ENCODE measurements at places on chromosomes 2 and 18. TPM values are rescaled to one million over a fixed set of nuclear protein-coding genes. Genes with fewer than 3 reads are reported as not detected.

Gene BOLL
- total RNA-seq, result not detected

Gene FHOD3
- not detected for total RNA-seq

Gene RGPD3
- 0.16 TPM for total RNA-seq

GRCh38 chr2:237011206-237011795 is 74.4 kb upstream of the COPS8 start:
- no peak for DNase-seq

DNA sequence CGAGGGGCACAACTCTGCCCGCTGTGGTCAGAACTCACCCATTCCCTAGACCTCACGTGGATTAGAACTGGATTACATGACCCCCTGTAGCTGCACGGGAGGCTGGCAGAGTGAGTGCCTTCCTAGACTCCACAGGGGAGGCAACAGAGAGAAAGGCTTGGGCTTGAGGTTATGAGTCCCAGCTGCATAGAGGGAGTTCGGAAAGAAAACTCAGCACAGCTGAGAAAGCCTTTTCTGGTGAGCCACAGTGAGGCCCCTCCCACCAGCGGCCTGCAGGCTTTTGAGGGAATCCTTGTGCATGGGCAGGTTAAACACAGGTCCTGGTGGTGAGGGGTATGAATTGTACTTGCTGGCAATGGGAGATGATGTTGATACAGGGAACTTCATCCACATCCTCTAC is 217.3 kb downstream of the FHOD3 start:
- DNase-seq, result no peak

DNA sequence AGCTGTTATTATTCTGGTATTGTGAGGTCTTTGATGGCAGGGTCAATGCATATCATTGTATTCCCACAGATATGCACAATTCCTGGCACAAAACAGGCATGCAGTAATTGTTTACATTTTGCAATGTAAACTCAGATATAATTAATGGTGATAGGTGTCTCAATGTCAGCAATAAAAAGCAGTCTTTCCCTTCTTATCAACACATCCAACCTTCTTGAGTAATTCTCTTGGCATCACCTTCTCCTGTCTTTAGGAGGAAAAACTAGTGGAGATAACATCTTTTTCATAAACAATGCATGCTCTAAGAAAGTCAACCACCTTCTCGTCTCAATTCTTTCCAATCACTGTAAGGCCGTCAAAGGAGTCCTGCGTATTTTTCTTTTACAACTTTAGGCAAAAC is 313.3 kb upstream of the GULP1 start:
- DNase-seq, result no peak

GRCh38 chr18:49510393-49511115 is 23.5 kb upstream of the C18orf32 start:
- DNase-seq, result peak; percentile 39

DNA sequence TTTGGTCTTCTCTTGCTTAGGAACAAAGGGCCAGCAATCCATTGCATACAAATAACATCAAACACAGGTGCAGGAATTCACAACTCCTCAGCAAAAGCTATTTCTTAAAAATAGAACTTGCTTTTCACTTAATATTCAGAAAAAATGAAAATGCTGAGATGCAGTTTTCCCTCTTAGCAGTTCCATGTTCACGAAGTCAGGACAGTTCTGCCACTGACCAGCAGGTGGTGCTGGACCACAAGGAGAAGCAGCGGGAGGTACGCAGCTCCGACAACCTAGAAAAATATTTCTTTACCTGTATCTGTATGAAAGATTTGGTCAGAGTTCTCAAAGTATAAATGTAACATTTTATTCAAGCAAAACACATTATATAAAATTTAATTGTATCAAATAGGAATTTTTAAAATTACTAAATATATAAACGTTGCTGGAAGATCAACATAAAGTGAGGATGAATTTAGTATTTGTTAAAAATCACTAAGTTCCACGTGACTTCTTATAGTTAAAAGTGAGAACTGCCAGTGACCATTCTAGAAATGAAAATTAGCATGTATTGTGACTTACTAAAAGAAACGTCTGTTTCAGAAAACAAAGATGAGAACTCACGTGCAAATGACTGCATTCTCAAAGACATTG is 48.8 kb downstream of the ADNP2 start:
- peak; percentile 87 for DNase-seq
